Upper lobe of right lung (tissue), 1 donor: ENCODE measurements at places on chromosomes 5 and 9. TPM values are rescaled to one million over a fixed set of nuclear protein-coding genes. Genes with fewer than 3 reads are reported as not detected.
A peak's percentile ranks its signal among the peaks of the same experiment; 100 is the strongest.

- no peak for DNase-seq
Observed at GRCh38 chr9:101333926-101334702, 50.7 kb downstream of the BAAT start.

GRCh38 chr5:146218168-146218567 is 14.8 kb downstream of the RBM27 start:
- DNase-seq = no peak

- DNase-seq = no peak
Observed at GRCh38 chr9:129232839-129233591, 55.0 kb upstream of the IER5L start.

DNA sequence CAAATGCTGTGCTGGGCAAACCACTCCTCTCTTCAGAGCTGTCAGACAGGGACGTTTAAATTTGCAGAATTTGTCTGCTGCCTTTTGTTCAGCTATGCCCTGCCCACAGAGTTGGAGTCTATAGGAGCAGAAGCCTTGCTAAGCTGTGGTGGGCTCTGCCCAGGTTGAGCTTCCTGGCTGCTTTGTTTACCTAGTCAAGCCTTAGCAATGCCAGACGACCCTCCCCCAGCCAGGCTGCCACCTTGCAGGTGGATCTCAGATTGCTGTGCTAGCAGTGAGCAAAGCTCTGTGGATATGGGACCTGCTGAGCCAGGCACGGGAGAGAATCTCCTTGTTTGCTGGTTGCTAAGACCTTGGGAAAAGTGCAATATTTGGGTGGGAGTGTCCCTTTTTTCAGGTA is 314.9 kb downstream of the NNT start:
- peak; percentile 35 for DNase-seq

The TTC39B gene
- 46.9 TPM for total RNA-seq

DNA sequence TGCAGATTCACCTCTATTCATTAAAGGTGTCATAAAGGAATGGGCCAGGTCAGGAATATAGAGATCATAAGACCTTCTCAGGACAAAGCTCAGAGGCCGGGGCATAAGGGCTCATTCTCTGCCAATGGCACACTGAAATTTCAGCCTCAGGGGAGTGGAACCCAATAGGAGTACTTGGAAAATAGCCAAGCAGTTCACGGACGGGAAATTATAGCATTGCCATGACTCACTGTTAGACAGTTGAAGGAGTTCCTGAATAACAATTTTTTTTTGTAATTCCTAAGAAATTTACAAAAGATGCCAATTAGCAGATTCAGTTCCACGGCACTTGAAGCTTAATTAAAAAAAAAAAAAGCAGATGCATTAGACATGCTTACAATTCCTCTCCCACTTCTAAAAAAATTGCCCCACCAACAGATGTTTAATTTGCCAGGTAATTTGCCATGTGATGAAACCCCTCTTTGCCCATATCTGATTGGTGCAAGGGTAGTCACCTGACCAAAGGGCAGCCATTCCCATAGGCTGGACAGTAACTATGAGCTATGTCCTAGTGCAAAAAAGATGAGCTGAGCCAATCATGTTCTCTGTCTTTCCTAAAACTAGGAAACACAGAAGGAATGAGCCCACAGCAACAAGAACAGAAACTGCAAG is 58.6 kb downstream of the PTCD2 start:
- no peak for DNase-seq

The C5orf63 gene
- 10.1 TPM for total RNA-seq

GRCh38 chr5:108345541-108346171 is 36.2 kb downstream of the FBXL17 start:
- no peak for DNase-seq

DNA sequence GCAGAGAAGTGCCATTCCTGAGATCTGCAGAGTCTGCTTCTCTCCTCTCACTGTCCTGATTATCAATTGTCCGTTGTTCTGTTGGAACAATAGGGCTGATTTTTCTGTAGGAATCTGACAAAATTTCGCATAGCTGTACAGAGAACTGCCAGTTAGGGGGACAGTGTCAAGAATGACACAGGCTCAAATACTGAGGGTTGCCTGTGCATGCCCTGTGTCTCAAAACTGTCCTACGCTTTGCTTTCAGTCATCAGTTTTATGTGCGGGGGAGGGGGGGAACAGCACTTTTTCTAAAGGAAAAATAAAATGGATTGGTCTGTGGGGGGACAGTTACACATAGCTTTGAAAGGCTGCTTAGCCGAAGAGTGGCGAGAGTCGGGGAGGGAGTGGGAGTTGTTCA is 248.6 kb downstream of the PDZD2 start:
- no peak for DNase-seq

DNA sequence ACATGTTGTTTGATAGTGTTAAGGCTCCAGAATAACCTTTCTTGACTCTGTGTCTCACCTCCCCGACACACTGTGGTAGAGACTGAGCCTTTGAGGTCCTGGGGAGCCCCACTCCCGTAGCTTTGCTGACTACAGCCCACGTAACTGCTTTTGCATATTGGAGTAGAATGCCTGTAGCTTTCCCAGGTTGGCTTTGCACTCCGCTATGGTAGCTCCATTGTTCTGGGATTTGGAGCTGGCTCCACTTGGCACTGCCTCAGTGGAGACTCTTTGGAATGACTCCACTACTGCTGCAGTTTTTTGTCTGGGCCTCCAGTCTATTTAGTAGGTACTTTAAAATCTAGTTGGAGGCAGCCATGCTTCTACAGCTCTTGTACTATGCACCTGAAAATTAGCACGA is 56.2 kb upstream of the ANXA1 start:
- no peak for DNase-seq

The HEMGN gene
- total RNA-seq = not detected

DNA sequence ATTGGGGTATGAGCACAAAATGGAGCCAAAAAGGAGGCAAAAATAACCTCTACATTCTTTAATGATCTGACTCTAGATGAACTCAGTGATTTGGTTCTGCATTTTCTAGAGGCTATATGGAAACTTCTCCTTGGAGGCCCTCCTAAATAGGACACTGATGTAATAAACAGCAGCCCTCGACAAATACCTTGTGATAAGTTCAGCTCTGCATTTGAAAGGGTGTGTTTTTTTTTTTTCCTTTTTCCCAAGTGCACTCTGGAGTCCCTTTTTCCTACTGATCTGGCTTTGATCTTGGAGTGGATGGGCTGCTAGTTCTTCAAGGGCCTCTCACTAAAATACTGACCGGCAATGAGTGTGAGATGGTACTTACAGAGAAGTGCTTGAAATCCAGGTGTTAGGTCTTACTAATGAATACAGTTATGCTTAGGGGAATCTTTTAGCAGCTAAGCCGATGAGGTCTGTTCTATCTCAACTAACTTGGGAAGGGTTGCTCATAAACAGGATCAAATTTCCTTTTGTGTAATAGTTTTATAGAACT is 161.7 kb downstream of the MAST4 start:
- no peak for DNase-seq

DNA sequence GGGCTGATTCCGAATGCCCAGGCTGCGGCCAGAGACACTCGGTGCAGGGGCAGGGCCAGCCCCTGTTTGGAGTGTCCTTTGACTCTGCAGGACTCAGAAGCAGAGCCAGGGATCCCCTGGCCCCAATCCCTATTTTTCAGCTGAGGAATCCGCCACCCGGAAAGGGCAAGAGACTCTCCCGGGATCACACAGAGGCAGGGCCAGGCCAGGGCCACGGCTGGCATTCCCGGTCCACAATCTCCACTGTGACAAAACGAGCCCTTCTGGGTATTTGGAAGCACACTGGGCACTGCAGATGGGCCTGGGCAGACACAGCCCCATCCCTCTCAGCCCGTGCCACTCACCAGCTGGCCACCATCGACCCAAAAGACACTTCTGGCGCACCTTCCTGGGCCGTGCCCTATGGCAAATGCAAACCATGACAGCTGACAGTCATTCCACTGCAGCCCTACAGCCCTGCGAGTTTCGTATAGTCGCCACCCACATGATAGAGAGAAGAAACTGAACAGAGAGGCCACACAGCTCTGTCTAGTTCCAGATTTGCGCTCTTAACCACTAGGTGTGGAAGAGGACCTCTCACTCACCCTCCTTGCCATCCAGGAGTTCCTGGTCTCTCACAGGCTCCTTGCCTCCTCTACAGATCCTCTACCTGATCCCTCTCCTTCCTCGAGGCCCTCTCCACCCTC is 13.3 kb downstream of the NR5A1 start:
- no peak for DNase-seq

The DPYSL3 gene
- 52.8 TPM for total RNA-seq

DNA sequence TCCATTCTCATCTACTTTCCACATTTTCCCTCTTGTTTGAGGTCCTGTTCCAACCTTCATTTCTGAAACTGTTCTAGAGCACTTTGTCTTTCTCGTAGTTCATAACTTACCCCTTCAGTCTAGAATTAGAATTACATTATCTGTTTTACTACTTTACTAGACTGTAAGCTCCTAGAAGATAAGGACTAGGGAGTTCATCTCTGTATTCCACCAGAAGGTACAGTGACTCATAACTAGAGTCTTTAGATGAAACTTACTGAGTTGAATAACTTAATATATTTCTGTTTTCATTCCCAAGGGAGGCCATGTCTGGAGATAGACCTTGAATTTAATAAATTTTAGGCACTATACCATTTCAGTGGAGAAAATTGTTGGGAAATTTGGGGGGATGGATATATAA is 38.7 kb downstream of the G3BP1 start:
- no peak for DNase-seq

DNA sequence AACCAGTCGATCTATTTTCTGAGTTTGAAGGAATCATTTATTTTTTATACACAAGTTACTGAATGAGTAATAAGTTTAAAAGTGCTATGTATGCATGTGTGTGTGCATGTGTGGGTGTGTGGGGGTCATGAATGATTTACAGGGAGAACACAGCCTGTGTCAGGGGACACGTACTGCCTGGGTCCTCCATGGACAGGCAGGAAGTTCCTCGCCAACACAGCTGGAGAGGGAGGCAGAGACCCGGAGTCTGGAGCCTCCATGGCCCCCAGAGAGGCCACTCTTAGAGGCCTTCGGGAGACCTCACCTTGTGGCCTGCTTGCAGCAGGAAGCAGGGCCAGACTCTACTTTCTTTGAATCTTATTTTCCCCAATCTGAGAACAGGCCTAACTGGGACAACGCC is 144.7 kb downstream of the GABBR2 start:
- DNase-seq = no peak

The PLCXD3 gene
- 2.6 TPM for total RNA-seq

GRCh38 chr5:173204185-173204979 is 30.6 kb downstream of the NKX2-5 start:
- no peak for DNase-seq

DNA sequence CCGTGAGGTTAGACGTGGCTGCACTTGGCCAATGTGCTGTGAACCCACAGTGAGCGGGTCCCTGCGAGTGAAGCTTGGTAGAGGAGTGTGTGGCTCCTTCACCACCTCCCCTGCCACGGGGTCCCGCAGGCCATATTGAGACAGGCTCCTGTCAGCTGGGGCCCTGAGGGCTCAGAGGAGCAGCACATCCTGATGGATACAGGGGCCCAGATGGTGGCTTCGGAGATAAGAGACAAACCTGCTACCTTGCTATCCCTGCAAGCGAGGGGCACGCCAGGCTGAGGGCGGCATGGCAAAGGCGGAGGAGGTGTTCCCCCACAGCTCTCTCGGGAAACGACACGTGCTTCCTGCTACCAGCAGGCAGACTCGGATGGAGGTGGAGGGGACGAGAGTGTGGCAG is 33.1 kb downstream of the SLC6A3 start:
- DNase-seq = peak; percentile 57

DNA sequence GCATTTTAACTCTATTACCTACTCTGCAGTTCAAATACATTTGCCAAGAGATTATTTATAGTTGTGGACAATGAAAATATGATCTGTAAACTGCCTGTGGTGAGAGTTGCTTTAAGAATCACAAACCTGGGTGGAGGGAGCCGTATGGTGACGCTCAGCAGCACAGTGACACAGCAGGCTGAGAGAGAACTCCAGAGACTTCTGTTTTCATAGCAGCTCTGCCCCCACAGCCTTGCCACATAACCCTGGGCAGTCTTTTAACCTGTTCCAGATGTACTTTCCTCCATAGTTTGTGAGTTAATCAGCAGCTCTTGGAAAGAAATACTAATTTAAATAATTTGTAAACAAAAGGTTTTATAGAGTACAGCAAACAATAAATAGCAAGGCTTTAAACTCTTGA is 450.5 kb downstream of the ELAVL2 start:
- no peak for DNase-seq

The FANCG gene
- total RNA-seq = 9.4 TPM

The PDE8B gene
- total RNA-seq = 4.9 TPM

DNA sequence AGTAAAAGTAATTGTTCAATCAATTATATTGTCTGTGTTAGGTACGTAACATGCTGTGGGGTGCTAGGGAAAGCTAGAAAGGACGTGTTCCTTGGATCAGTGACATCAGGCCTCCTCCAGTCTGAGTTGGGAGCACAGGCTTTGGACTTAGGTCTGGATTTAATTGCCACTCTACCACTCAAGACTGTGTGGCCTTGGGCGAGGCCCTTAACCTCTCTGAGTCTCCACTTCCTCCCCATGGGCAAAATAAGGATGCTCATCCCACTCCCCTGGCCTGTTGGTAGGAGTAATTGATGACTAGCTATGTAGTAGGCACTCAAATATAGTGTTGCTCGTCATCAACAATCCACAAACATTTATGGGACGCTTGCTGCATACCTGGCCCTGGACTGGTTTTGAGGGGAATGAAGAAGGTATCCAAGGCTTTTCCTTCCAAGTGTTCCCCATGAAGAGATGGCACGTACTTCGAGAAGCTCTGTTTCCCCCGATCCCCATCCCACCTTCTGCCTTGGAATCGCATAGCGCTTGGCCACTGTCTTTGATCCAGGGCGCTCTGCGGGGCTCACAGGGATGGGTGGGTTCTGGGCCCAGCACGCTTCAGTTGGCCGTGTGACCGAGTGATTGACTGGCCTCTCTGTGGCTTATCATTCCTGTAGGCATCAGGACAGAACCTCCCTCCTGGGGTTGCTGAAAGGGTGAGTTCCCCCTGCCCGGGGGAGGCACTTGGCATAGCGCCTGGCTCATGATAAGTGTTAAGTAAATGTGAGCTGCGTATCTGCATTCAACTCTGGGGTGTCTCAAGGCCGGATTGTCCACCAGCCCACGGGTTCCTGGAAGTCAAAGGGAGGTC is 8.1 kb downstream of the FGF18 start:
- peak; percentile 63 for DNase-seq

The HAPLN1 gene
- 0.12 TPM for total RNA-seq

DNA sequence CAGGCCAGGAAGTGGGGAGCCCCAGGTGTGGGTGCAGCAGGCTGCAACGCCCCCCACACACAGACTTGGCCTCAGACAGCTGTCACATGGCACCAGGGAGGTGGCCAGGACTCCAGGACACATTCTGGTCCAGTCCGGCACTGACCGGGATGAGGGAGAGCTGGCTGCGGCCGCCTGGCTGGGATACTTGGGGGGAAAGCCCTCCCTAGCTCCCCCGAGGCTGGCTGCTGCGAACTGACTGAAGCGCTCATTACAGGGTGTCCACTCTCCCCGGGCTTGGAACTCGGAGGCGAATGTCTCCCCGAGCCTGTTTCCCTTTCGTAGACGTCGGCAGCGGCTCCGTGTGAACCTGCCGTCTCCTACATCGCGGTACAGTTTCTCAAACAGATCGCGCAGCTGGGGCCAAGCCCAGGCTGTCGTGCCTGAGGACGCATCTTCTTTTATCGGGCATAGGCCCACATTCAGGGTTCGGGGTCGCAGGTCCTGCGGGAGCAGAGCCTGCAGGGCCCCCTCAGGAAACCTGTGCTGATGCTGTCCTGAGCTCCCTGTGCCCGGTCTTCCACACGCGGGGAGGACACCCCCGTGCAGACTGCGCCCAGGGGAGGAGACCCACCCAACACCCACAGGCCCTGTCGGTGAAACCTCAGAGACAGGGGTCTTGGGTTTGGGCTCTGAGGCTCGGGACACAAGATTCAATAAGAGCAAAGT is 19.8 kb downstream of the NACC2 start:
- DNase-seq = peak; percentile 61
